ENCODE measurements at places on chromosomes 7 and 10.

DNA sequence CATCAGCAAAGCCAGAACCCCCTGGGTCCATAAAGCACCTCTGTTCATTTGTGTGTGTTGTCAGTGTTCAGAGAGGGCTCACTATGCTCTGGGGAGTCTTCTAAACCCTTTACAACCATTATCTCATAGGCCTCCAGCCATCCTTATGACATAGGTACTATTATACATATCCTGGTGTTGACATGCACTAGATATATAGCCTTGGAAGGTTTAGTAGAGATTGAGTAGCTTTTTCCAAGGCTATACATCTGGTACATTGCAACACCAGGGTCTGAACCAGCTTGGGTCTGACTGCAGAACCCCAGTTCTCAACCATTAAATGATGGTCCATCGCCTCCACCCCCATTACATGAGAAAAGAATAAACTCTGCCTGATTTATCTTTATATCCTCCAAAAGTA, 253.6 kb upstream of the MKLN1 start:
- DNase-seq, result no peak

- no peak for DNase-seq
Measured at GRCh38 chr10:79137300-79137756, 68.6 kb downstream of the ZMIZ1 start.

- no peak for DNase-seq
Measured at GRCh38 chr7:3260401-3260715, 40.7 kb upstream of the SDK1 start.

DNA sequence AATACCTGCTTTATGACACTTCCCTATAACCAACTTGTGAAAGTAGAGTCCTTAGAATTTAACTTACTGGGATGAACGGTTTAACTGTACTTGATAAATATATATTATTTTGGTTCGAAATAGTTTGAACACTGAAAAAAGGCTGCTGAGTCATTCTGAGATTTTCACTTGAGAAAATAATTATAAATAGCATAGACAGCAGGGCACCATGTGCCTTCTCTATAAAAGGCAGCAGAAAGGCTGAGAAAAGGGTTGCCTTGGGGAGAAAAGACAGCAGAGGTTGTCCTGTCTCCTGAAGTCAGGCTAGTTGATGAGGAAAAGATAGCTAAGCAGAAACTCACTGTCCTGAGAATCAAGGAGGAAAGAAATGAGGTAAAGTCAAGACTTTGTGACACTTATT, 92.4 kb downstream of the CTTNBP2 start:
- DNase-seq, result no peak

DNA sequence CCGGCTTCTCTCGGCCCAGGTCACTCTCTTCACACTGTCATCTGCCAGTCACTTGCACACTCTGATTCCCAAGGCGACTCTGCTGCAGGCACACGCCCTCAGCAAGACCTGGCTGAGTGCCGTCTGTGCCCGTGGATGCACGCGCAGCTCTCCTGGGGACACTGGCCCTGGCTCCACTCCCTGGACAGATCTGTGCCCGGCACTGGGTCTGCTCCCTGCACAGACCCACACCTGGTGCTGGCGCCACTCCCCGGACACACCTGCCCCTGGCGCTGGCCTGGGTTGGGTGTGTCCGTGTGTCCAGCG, 133.2 kb downstream of the DNAJB6 start:
- no peak for DNase-seq

DNA sequence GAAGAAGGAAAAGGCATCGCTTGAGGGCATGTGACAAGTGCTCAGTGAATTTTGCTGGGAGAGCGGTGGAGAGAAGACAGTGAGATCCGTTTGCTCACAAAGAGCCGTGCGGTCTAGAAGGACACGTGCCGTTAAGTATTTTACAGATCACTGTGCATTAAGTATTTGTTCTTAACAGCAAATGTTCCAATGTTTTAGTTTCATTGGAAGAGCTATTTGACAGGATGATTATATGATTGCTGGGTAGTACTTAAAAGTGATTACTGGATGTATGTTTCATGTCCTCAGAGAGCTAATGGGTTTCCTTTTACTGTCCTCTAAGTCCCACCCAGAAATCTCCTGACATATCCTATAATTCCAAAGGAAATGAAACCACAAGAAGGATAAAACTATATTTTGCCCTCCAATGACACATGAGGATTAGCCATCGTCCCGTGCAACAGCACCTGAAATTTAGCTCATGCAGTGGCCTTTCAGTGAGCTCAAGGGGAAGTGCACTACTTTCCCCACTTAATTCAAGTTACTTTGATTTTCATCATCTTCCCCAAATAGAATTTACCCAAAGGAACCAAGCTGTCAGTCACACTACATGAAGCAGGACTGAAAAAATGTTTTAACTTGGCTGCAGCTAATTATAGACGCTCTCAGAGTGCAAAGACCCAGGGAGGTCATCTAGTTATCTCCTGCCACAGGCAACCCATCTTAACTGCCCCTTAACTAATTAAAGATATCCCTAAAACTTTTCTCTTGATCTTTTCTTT, 80.3 kb downstream of the KLF6 start:
- DNase-seq, result no peak

DNA sequence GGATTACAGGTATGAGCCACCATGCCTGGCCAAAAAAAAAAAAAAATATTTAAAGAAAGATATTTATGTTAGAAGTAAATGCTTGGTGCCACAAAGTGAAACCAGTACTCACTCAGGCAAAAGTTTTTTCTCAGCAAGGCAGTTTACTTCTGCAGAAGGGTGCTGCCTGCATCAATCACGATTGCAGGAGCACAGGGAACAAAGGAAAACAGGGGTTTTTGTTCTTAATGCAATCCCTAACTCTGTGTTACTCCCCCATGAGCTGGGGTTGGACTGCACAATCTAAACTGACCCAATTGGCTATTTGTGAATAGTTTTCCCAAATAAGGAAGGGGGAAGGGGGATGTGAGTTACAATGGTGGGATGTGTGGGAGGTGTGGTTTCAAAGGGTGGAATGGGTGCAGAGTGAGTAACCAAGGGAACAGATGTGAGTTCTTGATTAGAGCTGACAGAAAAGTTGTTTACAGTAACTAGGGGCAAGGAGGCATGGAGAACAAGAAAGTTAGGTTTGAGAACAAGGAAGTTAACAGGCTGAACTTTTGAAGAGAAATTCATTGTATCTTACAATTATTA, 255.4 kb downstream of the TYW1 start:
- DNase-seq, result no peak

DNA sequence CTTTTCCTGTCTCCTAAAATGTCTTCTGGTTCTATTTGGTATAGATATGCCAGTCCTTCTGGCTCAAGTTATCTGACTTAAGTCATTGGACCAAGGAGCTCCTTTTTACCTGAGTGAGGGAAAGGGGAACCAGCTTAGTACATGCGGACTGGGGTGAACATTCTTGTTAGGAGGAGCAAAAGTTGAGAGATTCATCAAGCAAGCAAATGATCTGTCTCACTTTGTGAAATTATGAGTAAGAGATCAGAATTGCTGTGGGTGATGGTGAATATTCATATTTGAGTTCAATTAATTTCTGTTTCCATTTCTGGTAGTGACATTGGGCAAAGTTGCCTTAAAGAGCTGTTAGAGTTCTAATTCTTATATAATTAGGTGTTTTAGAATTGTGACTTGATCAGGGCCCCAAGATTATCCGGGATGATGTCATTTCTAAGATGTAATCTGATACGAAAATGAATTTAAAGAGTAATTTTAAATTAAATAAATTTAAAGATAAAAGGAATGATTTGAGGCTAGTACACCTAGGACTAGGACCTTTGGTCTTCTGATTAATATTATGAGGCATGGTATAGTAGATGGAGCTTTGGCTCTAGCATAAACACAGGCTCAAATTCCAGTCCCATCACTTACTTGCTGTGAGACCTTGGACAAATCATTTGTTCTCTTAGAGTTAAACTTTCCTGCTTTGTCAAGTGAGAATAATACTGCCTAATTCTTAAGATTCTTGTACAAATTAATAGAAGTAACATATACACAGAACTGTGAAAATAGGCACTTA, 60.4 kb upstream of the STRIP2 start:
- DNase-seq, result no peak

- no peak for DNase-seq
Measured at GRCh38 chr7:52095861-52096260, 779.3 kb upstream of the COBL start.

GRCh38 chr7:112063974-112064373, 142.2 kb downstream of the DOCK4 start:
- no peak for DNase-seq

- DNase-seq, result no peak
Measured at GRCh38 chr10:6603142-6604125, 23.4 kb upstream of the PRKCQ start.

DNA sequence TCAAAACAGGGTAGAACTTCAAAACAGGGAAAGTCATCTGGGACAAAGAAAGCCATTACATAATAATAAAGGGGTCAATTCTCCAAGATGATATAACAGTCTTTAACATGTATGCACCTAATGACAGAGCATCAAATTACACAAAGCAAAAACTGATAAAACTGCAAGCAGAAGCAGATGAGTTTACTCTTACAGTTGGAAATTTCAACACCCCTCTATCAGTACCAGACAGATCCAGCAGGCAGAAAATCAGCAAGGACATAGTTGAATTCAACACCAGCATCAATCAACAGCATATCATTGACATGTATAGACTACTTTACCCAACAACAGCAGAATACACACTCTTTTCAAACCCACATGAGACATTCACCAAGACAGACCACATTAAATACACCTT, 233.0 kb upstream of the NEBL start:
- no peak for DNase-seq

DNA sequence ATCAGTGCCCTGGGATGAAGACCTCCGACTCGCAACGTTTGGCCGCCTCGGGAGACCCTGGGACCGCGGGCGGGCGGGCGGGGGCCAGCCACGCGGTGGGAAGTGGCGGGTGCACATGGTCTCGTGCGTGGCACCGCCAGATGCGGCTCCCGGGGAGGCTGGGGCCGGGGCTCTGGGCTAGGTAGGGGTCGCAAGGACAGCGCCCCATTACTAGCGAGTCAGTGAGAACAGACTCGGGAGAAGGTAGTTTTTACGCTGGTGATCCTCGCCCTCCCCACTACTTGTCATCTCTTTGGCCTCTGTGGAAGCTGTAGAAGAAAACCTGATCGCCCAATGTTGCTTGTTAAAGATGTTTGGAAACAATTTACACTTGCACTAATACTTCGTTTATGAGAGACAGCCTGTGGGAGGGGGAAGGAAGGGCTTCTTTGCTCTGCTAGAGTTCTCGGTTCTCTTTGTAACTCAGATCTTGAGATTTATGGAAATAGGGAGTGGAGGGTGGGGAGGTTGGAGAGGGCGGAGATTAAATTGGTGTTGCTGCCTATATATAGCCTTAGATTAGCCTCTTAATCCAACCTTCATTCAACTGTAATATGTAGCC, 591 bp downstream of the BZW2 start:
- no peak for DNase-seq

GRCh38 chr7:128726059-128726736, 13.0 kb upstream of the CALU start:
- no peak for DNase-seq

DNA sequence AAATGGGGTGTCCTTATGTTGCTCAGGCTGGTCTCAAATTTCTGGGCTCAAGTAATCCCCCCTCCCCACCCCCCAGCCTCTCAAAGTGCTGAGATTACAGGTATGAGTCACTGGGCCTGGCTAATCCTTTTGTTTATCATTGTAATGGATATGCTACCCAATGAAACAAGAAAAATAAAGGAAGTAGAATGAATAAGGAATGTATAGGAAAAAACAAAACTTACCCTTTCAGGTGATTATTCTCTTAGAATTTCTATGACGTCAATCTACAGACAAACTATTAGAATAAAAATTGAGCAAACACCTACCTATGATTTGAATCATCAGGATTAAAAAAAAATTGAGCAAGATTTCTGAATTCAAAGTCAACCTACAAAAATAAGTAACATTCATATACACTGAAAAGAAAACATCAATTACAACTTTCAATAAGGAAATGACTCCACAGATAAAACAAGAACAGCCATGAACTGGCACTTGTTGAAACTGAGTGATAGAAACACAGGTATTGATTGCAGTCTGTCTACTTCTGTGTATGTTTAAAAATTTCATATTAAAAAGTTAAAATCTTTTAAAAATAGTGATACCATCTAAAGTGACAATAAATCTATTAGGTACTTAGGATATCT, 12.2 kb downstream of the ADAM12 start:
- DNase-seq, result no peak

- no peak for DNase-seq
Measured at GRCh38 chr10:96971324-96971723, 139.2 kb downstream of the LCOR start.

DNA sequence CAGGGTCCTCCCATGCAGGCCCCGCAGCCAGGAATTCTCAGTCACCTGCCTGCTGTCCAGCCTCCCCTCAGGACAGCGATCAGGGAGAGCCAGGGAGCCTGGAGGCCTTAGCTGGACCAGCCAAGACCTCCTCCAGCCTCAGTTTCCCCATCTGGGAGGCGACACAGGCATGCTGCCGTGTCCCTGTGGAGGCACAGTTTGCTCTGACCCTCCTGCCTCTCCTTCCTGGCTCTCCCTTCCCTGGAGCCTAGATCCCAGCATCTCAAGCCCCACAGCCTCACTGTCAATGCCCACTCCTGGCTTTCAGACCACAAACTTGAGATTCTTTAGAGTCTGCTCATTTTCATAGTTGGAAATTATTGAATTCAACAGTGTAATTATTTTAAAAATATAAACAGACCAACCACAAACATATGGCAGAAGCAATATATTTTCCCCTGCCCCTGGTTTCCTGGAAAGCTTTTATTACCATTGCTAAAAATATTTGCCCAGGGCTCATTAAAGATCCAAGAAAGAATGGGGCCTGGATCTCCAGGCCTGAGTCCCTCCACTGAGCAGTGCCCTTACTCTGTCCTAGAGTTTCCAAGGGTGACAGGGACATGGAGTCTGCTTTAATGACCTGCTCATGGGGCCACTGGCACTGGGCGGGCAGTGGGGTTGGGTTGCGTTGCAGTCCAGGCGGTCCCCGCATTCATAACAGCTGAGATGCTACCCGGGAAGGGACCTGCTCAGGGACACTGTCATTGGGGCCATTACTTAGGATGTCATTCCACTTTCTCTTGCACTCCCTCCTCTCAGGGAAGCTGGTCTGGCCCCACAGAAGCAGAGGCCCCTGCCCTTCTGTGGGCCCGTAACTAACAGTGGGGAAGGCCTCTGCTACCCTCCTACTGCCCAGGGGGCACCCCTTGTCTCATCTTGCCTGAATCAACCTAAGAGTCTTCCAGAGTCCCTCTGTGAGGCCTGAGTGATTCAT, 81.6 kb upstream of the CHST15 start:
- no peak for DNase-seq

DNA sequence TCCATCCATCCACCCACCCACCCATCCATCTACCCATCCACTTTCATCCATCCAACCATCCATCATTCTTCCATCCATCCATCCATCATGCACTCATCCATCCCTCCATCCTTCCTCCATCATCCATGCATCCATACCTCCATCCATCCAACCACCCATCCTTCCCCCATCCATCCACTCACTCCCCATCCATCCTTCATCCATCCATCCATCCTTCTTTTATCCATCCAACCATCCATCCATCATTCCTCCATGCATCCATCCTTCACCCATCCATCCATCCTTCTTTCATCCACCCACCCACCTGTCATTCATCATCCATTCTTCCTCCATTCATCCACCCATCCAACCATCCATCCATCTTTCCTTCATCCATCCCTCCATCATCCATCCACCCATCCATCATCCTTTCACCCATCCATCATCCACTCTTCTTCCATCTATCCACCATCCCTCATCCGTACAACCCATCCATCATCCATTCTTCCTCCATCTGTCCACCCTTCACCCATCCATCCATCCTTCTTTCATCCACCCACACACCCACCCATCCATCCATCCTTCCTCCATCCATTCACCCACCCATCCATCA, 428.2 kb downstream of the DNAJB6 start:
- DNase-seq, result no peak
